ENCODE measurements at places on chromosomes 1 and 21.

GRCh38 chr1:1347026-1347595, 2.1 kb downstream of the DVL1 start:
- H3K36me3 ChIP-seq = peaks cover 2% of the 10 kb centered on the region
- peak overlapping the region; percentile 34 for H3K4me3 ChIP-seq

DNA sequence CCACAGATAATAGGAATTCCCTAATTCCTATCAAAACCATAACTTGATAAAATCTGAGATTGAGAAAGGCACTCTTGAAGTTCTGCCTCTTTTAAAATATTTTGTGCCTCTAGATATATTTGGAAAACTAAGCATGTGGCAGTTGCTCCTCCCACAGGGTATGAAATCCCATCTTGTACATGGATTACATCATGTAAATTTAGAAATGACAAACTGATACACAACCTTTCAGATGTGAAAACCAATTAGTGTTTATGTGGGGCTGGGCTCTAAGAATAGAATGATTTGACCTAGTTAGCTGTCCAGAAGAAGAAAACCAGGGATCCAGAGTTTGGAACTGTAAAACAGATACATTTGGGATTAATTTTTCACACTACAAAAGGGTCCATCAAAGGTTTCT, 15.7 kb downstream of the LRRC53 start:
- H3K27me3 ChIP-seq = peaks cover 4% of the 10 kb centered on the region
- no peak overlapping the region for H3K4me3 ChIP-seq
- H3K36me3 ChIP-seq = no peaks in the 10 kb centered on the region
- DNase-seq = no peak
- H3K27ac ChIP-seq = no peak overlapping the region

DNA sequence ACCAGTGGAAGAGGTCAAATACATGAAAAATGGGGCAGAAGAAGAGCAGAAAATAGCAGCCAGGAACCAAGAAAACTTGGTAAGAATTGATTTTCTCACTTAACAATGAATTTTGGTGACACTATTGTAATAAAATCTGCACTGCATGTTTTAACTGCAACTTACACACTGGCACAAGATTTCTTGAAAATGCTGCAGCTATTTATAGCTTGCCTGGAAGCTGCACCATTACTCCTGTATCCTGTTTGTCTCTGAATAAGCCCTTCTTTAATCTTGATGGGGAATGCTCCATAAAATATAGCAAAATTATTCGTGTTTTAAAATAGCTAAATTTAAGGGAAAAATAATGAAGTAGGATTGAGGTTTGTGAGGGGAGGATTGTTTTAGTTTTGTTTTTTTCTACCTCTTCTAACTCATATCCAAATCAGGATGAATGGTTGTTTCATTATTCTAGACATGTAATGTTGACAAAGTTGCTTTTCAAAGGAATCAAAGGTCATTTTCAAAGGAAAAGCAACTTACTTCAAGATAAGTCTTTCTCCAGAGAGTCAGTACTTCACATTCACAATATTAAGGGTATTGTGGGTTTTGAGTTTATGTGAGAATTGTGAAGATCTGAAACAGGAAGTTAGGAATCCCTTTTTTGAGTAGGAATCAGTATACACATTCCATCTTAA, 120.9 kb downstream of the C1orf21 start:
- H3K36me3 ChIP-seq = no peaks in the 10 kb centered on the region

- no peak for DNase-seq
- H3K4me3 ChIP-seq = no peak overlapping the region
- no peak overlapping the region for H3K27ac ChIP-seq
- H3K36me3 ChIP-seq = peaks cover under 1% of the 10 kb centered on the region
- peaks cover under 1% of the 10 kb centered on the region for H3K27me3 ChIP-seq
- peaks cover 21% of the 10 kb centered on the region for H3K4me1 ChIP-seq
These were observed 35.5 kb upstream of the PRDM2 start for GRCh38 chr1:13664451-13664850.

GRCh38 chr1:31535561-31535960, 40.8 kb upstream of the TINAGL1 start:
- no peak for DNase-seq

- H3K4me3 ChIP-seq = peak overlapping the region; percentile 82
- H3K4me1 ChIP-seq = peaks cover 16% of the 10 kb centered on the region
- peak overlapping the region; percentile 64 for H3K27ac ChIP-seq
- peak; percentile 1 for DNase-seq
- peaks cover 1% of the 10 kb centered on the region for H3K27me3 ChIP-seq
- H3K36me3 ChIP-seq = no peaks in the 10 kb centered on the region
These were observed 143.0 kb downstream of the ELAVL4 start for GRCh38 chr1:50251702-50252101.

DNA sequence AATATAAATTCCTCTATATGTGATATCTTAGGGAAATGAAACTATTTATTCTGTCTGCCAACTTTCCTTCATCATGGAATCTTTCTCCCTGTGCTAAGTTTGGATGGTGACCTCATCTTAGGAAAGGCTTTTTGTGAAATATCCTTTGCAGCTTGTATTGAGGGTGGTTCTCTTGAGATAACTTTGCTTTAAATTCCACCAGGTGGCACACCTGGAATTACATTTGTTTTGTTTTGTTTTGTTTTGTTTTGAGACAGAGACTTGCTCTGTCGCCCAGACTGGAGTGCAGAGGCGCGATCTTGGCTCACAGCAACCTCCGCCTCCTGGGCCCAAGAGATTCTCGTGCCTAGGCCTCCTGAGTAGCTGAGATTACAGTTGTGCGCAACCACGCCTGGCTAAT, 7.6 kb upstream of the CD1A start:
- H3K4me3 ChIP-seq = no peak overlapping the region
- no peaks in the 10 kb centered on the region for H3K27me3 ChIP-seq
- H3K27ac ChIP-seq = no peak overlapping the region
- no peaks in the 10 kb centered on the region for H3K36me3 ChIP-seq

DNA sequence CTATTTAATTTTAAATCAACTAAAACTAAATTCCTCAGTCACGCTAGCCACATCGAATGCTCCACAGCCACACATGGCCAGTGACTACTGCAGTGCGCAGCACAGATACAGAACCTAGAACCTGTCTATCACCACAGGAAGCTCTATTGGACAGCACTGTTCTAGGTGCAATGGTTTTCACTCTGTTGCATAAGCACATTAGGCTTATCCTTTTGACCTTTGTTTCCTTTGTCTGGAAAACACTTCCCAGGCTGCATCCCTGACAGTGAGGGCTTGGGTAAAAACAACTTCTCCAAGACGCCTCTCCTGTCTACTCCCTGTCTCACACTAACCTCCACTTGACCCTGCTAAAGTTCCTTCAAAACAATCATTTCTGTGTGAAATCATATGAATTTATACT, 33.6 kb upstream of the RAP1GAP start:
- no peaks in the 10 kb centered on the region for H3K27me3 ChIP-seq
- peaks cover 27% of the 10 kb centered on the region for H3K36me3 ChIP-seq
- H3K27ac ChIP-seq = peak overlapping the region; percentile 28
- peaks cover 6% of the 10 kb centered on the region for H3K4me1 ChIP-seq
- no peak overlapping the region for H3K4me3 ChIP-seq

DNA sequence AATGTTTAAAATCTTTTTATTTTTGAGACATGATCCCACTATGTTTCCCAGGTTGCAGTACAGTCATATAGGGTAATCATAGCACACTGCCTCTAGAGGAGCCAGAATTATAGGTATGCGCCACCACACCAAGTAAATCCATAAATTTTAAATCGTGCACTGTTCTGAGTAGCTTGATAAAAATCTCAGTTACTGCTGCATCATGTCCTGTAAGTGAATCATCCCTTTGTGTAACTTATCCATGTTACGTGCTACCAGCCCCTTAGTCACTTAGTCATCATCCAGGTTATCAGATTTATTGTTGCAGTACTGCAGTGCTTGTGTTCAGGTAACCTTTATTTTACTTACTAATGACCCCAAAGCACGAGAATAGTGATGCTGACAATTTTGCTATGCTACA, 1770.9 kb downstream of the BRINP3 start:
- H3K36me3 ChIP-seq = no peaks in the 10 kb centered on the region
- no peaks in the 10 kb centered on the region for H3K4me1 ChIP-seq
- no peak for DNase-seq

GRCh38 chr1:116574581-116575291, 3.9 kb upstream of the CD58 start:
- no peak overlapping the region for H3K4me3 ChIP-seq
- H3K27me3 ChIP-seq = peaks cover 2% of the 10 kb centered on the region
- H3K27ac ChIP-seq = no peak overlapping the region
- peaks cover 14% of the 10 kb centered on the region for H3K4me1 ChIP-seq

GRCh38 chr1:10616696-10617095, 141.9 kb downstream of the PEX14 start:
- H3K27me3 ChIP-seq = no peaks in the 10 kb centered on the region
- no peak overlapping the region for H3K27ac ChIP-seq
- no peak for DNase-seq
- H3K4me1 ChIP-seq = peaks cover 9% of the 10 kb centered on the region

GRCh38 chr1:160363010-160363409, 3.9 kb upstream of the NHLH1 start:
- H3K27ac ChIP-seq = peak overlapping the region; percentile 56
- peaks cover 6% of the 10 kb centered on the region for H3K4me1 ChIP-seq
- H3K27me3 ChIP-seq = no peaks in the 10 kb centered on the region
- H3K4me3 ChIP-seq = no peak overlapping the region
- DNase-seq = no peak

DNA sequence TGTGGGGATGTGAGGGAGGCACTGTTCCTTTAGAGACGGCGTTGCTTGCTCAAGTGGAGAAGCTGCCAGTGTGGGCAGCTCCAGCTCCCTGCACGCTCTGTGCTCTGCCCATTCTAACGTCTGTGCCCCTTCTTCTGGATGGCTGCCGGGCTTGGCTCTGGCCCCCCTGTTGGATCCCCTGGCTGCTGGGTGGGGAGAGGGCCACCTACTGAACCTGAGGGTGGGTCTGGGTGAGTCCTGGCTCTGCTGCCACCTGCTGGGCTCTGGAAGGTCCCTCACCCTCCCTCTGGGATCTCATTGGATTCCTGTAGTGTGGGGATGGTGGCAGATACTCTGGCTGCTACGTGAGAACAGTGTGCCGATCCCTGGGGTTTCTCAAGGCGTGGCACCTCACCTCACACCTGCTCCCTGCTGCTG, 5.0 kb downstream of the PFKL start:
- peak; percentile 46 for DNase-seq
- H3K27ac ChIP-seq = peak overlapping the region; percentile 76
- H3K36me3 ChIP-seq = peaks cover 11% of the 10 kb centered on the region
- H3K27me3 ChIP-seq = no peaks in the 10 kb centered on the region
- peaks cover 34% of the 10 kb centered on the region for H3K4me1 ChIP-seq
- peak overlapping the region; percentile 59 for H3K4me3 ChIP-seq

DNA sequence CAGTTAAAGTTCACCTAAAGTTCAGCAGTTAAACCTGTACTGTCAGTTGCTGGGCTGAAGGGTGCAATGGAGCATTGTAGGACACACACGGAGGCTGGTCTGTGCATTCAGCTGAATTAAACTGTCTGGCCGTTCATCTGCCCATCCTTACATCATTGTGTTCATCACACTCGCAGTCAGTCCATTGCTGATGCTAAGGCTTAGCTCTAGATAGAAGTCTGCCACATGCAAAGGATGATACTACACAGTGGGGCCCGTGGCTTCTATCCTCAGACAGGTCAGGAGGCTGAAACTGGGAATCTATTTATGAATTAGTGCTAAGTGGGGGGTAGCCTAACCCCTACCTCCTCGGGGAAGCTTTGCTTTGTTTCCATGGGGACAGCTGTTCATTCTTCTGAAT, 60.4 kb downstream of the CNIH3 start:
- no peak overlapping the region for H3K4me3 ChIP-seq
- H3K27ac ChIP-seq = no peak overlapping the region
- H3K27me3 ChIP-seq = peaks cover 3% of the 10 kb centered on the region
- no peak for DNase-seq

DNA sequence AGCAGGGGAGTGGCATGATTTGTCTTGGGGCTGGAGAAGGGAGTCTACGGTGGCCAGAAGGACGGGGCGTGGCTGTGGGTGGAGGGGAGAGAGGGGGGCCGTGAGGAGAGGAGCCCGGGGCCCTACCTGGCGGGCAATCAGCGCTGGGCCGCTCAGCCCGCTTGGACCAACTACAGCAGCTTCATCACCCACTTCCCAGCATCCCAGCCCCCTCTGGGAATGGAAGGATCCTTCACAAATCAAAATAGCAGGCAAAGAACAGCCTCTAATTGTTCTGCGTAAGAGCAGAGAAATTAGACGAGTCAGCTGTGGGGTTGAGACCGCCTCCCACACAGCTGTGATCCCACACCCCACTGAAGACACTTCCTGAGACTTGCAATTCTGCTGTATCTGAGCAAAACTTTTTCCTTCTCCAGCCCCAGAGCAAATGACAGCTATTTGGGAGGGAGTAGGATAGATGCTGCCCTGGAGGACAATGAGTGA, 43.5 kb downstream of the OPRD1 start:
- DNase-seq = no peak
- H3K4me3 ChIP-seq = no peak overlapping the region
- no peak overlapping the region for H3K27ac ChIP-seq

- H3K4me3 ChIP-seq = no peak overlapping the region
- no peak for DNase-seq
- no peaks in the 10 kb centered on the region for H3K27me3 ChIP-seq
- H3K27ac ChIP-seq = no peak overlapping the region
- H3K36me3 ChIP-seq = peaks cover 7% of the 10 kb centered on the region
These were observed 14.8 kb upstream of the CDCP2 start for GRCh38 chr1:54167422-54168139.

DNA sequence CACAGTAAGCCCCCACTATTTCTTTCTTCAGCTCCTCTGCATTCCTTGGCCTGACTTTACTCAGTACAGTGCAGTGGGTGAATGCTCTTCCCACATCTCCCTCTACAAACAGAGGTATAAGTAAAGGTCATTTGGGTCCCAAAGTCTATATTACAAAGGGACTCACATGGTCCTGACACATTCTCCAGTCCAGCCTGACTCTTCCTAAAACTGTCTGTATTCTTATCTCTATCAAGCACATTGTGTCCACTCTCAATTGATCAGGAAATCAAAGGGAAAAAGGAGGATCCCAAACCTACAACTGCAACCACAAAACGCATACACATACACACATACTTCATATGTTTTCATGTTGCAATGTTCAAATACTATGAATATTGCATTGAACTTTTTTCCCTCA, 49.4 kb downstream of the FRRS1 start:
- no peak for DNase-seq
- H3K4me3 ChIP-seq = no peak overlapping the region
- H3K4me1 ChIP-seq = no peaks in the 10 kb centered on the region
- H3K36me3 ChIP-seq = peaks cover 24% of the 10 kb centered on the region
- H3K27me3 ChIP-seq = no peaks in the 10 kb centered on the region
- no peak overlapping the region for H3K27ac ChIP-seq

DNA sequence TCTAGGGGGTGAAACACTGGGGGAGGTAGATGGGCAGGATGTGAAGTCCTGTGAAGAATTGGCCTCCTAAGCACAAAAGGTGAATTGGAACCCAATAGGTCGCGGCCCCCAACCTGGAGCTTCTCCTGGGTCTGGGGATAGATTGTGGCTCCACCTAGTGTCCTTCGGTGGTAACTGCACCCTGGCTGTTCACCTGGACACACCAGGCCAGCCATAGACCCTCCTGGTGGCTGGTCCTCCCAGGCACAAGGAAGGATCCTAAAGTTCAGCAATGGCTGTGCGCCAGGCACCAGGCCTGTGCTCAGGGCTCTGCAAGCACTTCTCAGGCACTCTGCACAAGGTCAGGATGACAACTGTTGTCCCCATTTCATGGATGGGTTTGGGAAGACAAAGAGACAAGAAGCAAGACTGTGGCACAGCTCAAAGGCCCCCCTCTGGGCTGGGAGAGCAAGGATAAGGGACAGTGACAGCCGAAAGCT, 13.5 kb downstream of the ESPN start:
- no peak overlapping the region for H3K27ac ChIP-seq
- DNase-seq = peak; percentile 73
- peak overlapping the region; percentile 21 for H3K4me3 ChIP-seq
- peaks cover 3% of the 10 kb centered on the region for H3K36me3 ChIP-seq
- peaks cover 32% of the 10 kb centered on the region for H3K27me3 ChIP-seq
